GM13977 (cell line): ENCODE measurements at places on chromosomes 1 and 21.

DNA sequence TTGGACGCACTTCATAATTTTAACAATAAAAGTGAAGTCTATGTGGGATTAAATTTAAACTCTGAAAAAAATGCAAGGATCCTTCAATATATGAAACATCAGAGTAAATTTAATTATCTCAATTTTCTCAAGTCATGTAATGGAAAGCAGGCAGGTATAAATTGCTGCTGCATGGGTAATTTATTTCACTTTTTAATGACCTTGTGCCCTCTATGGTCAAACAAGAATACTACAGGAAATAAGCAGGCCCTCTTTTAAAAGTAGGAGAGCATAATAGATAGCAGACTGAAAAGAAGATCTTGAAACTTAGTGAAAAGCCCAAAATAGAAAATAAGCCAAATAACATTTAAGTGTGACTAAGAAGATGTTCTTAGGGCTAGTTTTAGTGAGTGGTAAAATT, 22.9 kb downstream of the BCAS2 start:
- DNase-seq: peak; percentile 37

DNA sequence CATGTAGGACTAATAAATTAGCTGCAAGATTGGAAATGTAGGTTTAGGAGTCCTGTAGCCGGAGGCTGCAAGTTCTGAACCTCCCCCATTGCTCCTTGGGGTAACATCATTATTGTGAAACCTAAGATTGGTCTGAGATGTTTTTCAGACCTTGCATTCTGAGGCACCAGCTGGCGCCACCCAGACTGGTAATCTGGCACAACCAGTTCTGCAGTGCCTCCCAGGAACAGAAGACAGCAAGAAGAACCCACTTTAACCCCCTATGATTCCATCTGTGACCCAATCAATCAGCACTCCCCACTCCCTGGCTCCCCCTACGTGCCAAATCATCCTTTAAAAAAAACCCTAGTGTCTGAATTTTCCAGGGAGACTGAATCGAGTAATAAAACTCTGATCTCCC, 11.6 kb upstream of the DNAJC6 start:
- no peak for DNase-seq

DNA sequence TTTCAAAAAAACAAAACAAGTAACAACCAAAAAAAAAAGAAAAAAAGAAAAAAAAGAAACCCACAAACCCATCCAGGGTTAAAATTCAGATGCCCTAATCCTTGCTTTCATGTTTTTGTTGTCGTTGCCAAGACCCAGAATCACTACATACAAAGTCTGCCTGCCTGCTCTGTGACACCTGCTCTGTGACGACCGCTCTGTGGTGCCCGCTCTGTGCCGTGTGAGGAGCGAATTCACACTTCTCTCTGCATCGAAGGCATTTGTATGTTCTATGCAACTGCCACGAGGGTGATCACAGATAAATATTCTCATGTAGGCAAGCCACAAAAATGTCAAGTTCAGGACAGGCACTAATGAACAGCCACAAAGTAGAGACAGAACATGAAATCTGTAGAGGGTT, 178.6 kb downstream of the SLC45A1 start:
- peak; percentile 20 for DNase-seq

DNA sequence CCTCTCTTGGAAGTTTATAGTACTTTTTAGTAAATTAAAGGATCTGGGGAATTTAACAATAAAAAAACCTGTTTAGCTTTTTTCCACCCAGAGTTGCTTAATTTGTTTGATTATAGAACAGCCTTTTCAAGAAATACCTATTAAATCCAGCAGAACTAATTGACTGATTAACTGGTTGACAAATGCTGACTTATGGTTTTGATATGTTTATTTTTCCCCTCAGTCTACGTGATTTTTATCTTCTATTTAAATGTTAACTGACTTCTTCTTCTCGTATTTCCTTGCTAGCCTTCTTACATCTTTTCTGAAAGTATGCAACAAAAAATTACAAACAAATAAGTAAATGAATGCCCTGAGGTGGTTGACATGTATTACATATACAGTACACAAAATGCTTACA, 302.9 kb upstream of the SPAG17 start:
- DNase-seq: no peak

- DNase-seq: no peak
Observed at GRCh38 chr1:194533641-194534040, 1347.2 kb upstream of the B3GALT2 start.

DNA sequence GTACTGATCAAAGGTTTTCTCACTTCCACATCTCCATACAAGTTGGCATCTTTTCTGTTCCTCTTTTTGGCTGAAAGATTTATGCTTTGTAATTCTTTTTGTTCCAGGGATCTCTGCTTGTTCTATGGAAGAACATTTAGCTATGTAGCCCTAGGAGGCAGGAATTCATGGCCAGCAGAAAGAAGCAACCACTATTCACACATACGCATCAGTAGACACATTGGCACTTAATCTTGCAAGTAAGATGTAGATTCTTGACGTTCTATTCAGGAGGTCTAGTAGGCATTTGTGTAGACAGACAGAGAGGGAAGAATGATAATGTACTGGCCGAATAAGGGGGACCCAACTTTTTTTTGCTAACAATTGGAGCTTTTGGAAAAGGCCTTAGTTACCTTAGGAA, 336.0 kb downstream of the NUF2 start:
- no peak for DNase-seq

DNA sequence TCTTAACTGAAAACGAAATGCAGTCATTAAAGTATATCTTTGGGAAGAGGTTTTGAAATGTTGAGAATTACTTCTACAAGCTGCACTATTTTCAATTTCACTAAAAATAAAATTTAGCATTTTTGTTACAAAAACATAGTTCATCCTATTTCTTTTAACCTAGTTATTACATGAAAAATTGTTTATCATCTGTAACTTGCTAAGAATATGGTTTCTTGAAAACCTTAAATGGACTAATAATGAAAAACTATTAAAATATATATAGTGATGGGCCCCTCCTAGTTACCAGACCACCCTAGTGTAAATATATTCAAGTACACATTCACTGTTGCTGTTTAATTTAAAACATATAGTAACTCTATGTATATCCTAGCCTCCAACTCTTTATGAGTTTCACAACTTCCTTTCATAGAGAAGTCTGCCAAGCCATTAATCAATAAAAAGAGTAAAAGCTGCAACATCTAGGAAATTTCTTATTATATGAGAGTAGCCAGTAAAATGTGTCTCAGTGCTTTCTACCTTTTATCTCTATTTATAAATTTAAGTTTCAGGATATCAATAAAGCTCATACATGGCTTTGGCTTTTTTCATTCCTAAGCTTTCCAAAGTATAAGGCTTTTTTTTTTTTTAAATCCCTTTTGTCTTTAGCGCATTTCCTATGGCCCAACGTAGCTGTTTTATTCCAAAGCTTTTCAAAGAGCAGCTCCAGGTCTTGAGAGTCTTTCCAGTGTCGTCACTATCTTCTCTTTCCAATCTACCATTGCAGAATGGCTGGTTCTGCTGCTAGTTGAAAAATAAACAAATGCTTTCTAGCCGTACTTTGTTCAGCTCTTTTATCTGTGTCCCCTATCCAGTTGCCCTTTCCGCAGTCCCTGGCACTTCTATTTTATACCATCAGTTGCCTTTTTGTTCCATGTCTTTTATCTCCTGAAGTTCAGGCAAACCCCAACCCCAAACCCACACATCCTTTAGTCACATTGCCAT, 6.5 kb downstream of the IRF2BP2 start:
- DNase-seq: no peak

DNA sequence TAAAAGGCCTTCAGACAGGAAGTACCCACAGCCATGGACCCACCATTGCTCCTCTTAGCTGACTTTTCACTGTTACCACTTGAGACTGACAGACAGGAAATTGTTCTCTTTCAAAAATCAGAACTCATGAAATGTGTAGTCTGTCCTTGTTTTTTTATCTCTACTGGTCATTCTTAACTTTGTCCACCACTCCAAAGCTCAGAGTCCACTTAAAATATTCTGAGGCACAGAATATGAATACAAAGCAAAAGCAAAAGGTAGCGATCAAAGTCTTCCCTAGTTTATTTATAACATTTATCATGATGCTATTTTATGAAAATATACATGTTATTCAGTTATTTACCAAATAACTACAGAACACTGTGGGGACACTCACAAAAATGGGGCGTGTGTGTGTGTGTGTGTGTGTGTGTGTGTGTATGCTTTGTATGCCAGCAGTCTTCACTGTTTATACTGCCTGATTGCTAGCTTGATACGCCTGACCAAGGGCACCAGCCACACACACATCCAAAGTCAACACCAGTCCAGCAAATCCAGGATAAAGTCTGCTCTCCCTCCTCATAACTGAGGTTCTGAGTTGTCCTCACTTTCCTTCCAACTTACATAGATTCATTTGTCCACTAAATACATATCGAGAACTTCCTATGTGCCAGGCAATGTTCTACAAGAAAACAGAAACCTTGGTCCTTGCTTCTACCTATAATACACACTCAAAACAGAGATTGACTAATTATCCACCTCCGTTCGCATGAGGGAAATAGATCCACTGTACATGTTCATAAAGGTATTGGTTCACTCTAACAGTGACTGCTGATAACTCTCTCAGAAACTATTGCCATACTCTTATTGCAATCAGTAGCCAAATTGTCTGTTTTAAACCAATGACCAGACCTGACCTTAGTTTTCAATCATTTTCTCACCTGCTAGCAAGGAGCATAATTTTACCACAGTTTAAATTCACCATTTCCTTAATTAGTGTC, 79.4 kb downstream of the ERICH3 start:
- DNase-seq: no peak

DNA sequence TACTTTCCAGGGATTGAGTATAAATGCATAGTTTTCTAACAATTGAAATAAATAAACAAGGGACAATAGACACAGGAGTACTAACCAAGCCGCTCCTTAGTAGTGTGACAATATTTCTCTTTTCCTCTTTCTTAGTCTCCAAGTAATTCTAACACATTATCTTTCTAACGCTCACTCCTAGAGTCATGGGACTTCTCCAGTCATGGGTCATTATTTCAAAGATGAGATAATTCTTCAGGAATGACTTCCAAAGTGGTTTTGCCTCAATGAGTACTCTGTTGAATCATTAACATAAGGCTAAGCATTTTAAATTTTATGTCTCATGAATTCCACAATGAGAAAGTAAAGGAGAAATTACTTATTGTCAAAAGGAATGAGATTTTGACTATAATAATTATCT, 605.8 kb upstream of the ADAMTS5 start:
- DNase-seq: no peak

GRCh38 chr1:240515505-240515904, 96.5 kb downstream of the GREM2 start:
- DNase-seq: no peak

GRCh38 chr1:186055846-186056245, 319.2 kb downstream of the TPR start:
- DNase-seq: no peak
